Uterus (tissue), 4 donors: ENCODE measurements at places on chromosomes 7 and 10.

- no peak for DNase-seq
Measured at GRCh38 chr7:96495751-96496216, 173.9 kb upstream of the SLC25A13 start.

DNA sequence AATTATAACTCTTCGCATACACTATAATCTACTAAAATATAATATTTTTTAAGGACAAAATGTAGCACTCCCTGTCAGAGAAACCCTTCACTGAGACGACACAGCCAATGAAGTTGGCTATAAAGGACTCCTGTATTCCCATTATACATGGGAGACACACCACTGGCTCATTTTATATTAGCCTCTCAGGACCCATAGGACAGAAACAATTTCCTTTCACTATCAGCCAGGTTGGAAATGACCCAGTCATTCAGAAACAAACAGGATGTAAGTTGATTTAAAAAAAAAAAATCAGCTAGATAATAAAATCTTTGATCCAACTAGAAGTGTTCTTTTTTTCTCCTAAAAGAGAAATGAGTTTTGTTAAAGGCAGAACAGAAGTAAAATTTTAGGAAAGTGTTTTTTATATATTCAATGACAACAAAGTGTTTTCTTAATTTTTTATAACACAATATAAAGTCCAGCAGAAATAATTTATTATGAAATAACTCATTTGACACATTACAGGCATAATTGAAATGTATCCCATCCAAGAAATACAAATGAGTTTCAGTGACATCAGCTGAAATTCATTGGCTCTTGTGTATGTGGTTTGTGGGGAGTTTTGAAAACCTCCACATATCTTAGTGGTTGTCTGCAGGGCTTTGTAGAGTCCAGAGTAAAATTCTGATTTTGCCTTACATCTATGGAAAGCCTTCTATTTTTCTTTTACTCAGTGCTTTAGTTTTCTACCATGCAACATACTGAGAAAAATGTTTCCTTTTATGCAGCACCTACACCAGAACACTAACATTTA, 64.1 kb downstream of the CTTNBP2 start:
- DNase-seq: no peak

DNA sequence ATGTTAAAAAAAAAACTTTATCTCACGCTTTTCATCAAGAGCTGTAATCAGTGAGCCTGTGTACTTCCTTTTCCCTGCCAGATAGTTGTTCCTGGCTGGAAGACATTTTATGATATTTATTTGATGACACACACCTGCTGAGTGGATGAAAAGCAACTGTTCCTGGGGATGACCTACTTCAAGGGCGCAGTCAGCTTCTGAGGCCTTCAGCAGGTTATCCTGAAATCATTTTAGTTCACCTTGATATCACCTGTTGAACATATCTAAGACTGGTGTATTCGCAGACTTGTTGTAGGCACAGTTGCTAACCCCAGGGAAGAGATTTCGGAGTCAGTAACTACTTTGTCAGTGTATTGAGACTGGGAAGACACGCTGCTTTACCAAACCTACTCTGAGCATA, 234.5 kb upstream of the TCF7L2 start:
- DNase-seq: no peak

DNA sequence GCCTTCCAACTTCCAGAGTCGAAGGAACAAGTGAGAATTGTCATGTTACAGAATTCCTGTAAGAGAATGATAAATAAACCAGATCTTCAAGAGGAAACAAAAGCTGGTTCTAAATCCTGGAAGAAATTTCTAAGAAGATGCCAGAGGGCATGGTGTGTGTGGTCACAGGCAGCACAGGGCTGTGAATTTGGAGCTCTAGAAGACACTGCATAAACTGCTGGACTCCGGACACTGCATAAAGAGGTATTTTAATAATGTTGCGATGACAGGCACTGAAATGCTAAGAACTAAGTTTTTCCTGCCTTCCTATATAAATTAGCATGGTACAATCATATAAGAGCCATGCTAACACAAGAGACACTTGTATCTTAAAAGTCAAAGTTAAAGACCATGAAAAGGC, 86.0 kb downstream of the LARP4B start:
- no peak for DNase-seq

DNA sequence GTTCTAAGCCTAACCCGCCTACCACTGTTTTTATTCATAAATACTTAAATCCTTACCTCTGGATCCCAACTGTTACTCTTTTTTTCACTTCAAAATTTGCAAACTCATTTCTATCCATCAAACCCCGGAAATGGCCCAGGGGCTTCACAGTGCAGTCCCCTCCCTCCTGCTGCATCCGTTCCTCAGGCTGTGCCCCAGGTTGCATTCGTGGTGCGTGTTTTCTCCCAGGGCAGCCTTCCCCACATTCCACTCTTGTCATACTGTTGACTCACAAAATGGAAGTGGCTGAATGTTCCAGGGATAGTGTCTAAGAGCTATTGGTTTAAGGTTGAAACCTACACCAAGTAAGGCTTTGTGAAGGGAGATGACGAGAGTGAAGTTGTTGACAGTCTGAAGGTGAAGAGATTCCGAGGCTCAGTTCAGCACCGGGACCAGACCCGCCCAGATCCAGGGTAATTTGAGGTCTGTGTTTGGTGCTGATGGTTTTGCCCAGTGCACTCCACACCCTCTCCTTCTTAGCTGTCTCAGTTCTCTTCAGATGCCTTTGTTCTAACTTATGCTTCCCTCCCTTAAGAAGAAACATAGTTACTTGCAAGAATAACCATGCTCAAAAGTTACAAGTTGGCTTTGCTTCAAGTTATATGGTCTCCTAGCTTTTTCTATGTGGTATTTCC, 7.7 kb downstream of the INSIG1 start:
- DNase-seq: no peak

- no peak for DNase-seq
Measured at GRCh38 chr7:101586078-101586905, 42.8 kb downstream of the MYL10 start.

DNA sequence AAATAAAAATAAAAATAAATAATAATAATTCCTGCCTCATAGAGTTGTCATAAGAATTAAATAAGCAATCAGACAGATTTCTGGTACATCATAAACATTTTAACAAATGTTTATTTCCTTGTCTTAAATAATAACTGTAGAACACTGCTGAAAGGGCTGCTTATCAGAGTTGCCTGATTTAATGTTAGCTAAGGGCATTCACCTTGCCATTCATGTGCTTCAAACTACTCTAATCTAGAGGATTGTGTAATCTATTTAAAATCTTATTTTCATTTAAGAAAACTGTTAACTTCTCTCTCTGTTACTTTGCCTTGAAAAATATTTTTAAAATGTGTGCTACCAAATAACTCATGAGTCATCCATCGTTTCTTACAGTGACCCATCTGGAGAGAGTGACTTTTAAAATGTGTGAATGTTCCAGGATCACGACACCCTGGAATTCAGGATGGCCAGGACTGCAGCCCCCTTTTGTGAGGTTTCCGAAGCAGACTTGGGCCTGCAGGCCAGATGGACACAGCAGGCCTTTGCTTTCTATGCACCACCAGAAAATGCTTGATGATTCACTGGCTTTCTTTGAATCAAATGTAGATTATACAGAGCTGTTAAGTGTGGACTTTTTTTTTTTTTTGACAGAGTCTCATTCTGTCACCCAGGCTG, 109.1 kb upstream of the TNS3 start:
- DNase-seq: no peak

GRCh38 chr7:100705320-100705752, 585 bp upstream of the POP7 start:
- peak; percentile 78 for DNase-seq

DNA sequence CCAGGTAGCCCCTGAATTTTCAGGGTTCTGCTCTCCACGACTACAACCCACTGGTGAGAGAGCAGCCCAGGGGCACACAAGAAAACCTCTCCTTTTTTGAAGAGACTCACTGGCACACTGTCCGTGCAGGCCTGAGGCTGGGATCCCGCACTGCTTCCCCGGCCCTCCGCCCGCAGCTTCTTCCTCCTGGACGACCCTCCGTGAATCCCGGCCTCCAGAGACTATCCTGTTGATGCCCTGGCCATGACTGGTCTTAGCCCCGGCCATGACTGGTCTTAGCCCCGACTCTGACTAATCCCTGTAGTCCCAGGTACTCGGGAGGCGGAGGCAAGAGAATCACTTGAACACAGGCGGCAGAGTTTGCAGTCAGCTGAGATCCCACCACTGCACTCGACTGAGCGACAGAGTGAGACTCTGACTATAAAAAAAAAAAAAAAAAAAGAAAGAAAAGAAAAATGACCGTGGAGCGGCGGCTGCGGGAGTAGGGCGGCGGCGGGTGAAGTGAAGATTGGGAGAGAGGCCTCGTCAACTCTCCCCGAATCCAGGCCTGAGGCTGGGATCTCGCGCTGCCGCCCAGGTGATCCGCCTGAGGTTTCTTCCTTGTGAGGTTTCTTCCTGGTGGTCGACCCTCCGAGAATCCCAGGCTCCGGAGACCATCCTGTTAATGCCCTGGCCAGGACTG, 196.4 kb downstream of the ZNF716 start:
- DNase-seq: no peak

DNA sequence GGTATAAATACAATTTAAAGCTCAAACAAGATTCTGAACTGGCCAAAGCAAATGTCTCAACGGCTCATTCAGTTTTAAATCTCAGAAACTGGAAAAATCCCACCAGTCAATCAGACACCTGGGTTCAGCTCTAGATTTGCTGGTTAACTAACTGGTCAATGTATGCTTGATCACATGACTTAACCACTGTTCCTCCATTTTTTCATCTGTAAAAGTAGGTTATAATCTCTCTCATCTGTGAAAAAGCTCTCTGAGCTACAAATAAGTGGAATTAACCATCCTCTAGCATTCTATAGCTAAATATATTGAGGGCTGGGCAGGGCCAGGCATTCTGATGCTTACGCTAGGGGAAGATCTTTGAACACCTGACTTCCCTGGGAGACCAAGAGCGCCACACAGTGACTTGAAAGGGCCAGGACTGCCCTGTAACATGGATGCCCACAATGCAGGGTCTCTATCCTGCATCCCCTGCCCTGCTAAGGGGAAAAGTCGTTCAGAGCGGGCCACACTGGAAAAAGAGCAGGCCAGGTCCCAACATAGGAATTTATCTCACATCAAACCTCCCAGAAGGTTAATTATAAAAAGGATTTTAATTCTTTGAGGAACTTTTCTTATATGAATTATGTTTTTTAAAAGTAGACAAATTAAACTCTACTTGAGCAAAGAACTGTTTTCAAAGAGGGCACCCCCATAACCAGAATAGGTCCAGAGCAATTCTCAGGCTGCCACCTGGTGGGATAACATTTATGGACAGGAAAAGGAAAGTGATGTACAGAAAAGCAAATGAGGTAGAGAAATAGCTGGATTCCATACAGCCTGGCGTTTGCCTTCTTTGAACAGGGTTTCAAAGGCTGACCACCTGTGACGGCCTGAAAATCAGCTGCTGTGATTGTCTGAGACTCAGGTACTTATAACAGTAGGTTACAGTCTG, 1.8 kb downstream of the RP9 start:
- peak; percentile 39 for DNase-seq

DNA sequence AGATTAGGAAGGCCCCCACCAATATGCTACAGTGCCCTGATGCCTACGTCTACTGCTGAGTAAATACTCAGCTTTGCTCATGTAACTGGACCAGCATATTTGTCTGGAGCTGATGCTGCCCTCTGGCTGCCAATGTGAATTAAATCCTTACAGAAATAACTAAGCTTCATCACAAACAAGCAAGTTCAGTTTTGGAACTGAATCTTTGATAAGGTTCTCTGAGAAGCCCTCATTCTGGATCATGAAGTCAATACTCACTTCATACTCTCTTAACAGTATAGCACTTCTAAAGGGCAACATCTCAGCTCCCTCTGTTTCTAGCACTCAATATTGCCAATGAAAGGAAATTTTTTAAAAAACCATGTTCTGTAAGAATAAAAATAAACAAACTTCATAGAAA, 246.7 kb downstream of the ETV1 start:
- no peak for DNase-seq

GRCh38 chr7:145624618-145625017, 492.0 kb upstream of the CNTNAP2 start:
- no peak for DNase-seq

- no peak for DNase-seq
Measured at GRCh38 chr7:102413091-102413490, 16.9 kb downstream of the PRKRIP1 start.

GRCh38 chr7:151087245-151088018, 1.2 kb downstream of the AGAP3 start:
- DNase-seq: peak; percentile 56

DNA sequence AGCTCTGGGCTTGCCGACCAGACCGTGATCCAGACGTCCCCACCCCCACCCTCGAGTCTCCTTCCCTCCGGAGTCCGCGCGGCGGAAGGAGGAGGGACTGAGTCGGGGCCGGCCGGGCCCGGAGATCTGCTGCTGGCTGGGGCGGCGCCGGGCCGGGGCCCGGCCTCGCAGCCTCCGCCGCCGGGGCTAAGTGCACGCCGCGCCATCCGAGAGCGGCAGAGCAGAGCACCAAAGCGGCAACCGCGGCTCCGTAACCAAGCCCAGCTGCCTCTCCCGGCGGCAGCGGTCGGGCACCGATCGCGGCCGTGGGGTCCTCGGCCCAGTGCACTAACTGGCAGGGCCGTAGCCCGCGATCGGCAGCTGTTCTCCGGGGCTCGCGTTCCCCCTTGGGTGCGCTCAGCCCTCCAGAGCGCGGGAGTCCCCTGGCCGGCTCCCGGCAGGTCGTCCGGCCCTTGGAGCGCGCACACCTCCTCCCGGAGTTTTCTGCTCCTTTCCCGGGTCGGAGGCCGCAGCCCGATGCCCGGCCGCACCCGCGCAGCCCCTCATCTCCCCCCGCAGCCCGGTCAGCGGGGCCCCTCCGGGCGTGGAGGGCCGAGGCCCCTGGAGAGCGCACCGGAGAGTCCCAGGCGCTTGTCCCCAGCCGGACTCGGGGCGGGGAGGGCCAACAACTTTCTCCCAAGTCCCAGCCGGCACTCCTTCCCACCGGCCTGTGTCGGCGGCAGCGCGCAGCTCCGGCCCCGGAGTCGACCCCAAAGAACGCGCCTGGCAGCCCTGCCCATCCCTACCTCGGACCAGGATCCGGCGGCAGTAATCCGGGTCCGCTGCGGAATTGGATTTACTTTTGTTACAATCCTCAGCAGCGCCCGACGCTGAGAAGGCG, 799 bp downstream of the VAX1 start:
- no peak for DNase-seq

GRCh38 chr7:79320741-79321473, 132.6 kb downstream of the MAGI2 start:
- DNase-seq: no peak
